Ureter (tissue), 1 donor: ENCODE measurements at places on chromosomes 7 and 10. TPM values are rescaled to one million over a fixed set of nuclear protein-coding genes. Genes with fewer than 3 reads are reported as not detected.

Gene WNT2
- total RNA-seq: 2.2 TPM

Gene NOS3
- total RNA-seq: 50.7 TPM

Gene ZNF425
- total RNA-seq: 3.0 TPM

Gene IFIT3
- total RNA-seq: 10.2 TPM

Gene PTPN20
- 2.5 TPM for total RNA-seq

Gene GRM3
- total RNA-seq: not detected

Gene EGFR
- total RNA-seq: 144 TPM
